T follicular helper cell (primary cell): ENCODE measurements at places on chromosomes 1 and 21.
A peak's percentile ranks its signal among the peaks of the same experiment; 100 is the strongest.

GRCh38 chr1:106523497-106523896 is 533.0 kb upstream of the PRMT6 start:
- DNase-seq = no peak

GRCh38 chr1:231828182-231828920 is 201.8 kb downstream of the DISC1 start:
- no peak for DNase-seq

DNA sequence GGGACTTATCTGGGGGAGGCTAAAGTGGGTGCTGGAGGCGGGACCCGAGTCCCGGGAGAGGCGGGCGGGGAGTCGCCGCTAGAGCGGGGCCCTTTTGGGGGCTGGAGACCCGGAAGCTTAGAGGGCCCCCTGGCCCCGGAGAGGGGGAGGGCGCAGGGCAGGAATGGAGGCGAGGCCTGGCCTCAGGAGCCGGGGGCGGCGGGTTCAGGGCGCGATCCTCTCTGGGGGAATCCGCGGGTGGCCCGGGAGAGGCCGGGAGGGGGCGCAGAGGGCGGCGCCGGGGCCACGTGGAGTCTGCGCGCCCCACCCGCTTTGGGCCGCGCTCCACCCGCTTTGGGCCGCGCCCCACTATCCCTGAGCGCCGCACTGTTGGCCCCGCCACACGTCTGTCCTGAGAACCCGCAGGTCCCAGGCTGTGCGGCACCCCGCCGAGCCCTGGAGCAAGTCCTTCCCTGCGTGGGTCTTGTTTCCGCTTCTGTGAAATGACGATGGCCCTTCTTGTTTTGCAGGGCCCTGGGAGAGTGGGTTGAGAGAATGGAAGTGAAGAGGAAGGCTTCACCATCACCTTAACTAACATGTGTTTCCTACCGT is 84.4 kb downstream of the NKAIN1 start:
- DNase-seq = peak; percentile 25

DNA sequence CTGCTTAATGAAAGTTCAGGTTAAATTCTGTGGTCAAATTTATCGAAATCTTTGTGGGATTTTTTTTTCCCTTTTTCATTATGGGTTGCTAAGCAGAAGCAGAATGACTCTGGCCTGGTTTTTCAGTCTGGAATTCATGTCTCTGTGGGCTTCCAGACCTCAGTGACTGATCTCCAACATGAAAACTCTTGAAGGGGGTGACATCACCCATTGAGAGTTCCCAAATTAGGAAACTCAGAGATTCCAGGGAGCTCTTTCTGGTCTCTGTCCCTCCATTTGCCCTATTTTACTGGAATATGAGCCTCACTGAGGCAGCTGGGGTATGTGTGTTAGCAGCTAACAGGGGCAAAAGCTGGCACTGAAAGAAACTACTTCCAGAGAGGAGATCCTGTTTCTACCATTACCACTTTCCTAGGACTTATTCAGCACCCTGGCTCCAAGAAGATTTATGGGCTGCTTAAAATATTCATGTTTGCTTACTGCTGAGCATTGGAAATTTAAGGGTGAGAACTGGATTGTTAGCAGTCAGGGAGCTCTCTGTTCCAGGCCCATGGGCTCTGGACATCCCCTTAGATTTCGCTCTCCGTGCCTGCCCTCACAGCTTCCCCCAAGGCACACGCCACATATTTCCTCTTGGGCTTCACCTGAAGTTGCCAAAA is 203.4 kb upstream of the SPAG17 start:
- DNase-seq = no peak

DNA sequence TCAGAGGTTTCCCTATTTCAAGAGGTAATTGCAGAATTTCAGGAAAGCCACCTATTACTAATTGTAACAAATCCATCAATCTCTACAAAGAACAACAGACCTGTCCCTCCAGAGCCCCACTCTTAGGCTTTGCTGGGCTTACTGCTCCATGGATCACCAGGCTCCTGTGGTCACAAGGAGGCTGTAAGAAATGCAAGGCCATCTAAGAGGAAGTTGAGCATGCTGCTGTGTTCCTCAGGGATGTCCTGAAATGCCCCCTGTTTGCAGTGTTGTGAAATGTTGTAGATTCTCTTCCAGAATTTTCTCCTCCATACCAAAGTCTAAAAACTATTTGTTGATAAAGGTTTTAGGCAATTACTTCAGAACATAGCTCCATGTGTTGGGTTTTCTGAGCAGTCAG is 24.4 kb upstream of the DUSP23 start:
- DNase-seq = no peak

- DNase-seq = no peak
Measured at GRCh38 chr1:46522184-46522968, 29.1 kb downstream of the KNCN start.

DNA sequence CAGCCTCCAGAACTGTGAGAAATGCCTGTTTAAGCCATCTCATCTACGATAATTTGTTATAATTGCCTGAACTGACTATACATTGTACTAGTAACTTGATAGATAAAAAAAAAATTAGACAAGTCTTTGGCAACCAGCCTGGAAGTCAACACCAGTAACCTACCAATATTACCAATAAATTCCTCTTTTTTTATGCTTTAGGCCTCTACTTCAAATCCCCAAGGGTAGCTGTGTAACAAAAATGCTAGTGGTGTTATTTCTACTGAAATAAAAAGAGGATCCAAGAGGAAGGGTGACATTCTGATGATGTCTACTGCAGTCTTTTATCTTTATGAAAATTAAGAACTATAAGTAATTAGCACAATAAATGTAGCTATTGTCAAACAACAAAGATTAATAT is 151.7 kb upstream of the SAMSN1 start:
- DNase-seq = no peak

- DNase-seq = no peak
Measured at GRCh38 chr1:84862810-84863251, 30.2 kb downstream of the LPAR3 start.

GRCh38 chr1:234549447-234550021 is 60.4 kb downstream of the IRF2BP2 start:
- no peak for DNase-seq

DNA sequence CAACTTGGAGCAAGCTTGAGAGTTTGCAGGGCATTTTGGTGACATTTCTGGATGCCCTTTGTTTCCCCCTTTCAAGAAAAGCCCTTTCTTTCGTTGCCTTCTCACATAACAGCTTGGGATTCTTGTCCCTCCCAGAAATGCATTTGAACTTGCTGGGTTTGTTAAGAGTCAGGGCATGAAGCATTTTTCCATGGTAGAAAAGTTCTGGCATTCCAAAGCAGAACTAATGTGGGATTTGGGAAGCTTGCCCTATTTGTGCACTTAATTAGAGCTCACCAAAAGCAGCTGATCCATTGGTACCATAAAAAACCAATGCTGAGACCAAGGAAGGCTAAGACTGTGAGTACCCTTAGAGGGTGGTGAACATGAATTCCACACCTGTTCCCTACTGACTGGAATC is 99.8 kb upstream of the HOOK1 start:
- DNase-seq = no peak

- no peak for DNase-seq
Measured at GRCh38 chr1:160366731-160367515, at the start of gene NHLH1. Gene NHLH1 (plus strand): TSS chr1:160367071. CDS start chr1:160370732, 3,661 bp downstream.

- no peak for DNase-seq
Measured at GRCh38 chr1:223479261-223479660, 86.0 kb downstream of the CCDC185 start.

- no peak for DNase-seq
Measured at GRCh38 chr1:56547473-56547872, 31.9 kb downstream of the PLPP3 start.

DNA sequence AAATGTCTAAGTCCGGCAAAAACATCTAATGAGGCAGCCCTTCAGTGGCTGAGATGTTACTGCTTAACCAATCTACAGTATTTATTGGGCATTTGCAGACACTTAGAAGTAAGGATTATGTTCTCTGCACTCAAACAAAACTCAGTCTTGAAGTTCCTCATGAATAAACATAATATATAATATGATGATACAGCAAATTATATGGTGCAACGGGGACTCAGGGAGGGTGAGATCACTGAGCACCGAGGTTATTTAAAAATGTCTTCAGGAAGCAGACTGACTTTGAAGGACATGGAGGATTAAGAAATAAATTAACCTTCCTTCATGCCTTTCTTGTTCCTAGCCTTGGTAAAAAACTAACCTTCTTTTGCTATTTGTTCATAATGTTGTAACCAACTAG is 27.9 kb downstream of the WDR64 start:
- DNase-seq = no peak

GRCh38 chr1:205043866-205044265 is 854 bp downstream of the CNTN2 start:
- no peak for DNase-seq

- DNase-seq = no peak
Measured at GRCh38 chr1:218847089-218847768, 326.4 kb upstream of the LYPLAL1 start.

GRCh38 chr1:116706841-116707240 is 39.3 kb upstream of the IGSF3 start:
- DNase-seq = no peak

DNA sequence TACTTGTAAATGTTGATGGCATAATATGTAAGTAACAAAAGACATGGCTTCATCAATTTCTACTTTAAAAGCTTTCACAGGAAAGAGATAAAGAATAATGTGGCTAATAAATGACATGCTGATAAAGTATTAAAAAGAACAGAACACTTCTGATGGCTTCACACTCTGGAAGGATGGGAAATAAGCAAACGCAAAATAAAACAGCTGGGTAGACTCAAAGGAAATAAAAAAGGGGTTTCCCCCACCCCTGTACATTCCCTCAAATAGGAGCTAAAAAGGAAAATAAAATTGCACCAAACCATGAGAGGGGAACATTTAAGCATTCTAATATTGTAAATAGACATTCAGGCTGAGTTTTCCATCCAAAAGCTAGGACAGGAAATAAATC is 27.0 kb upstream of the DYRK1A start:
- no peak for DNase-seq

- DNase-seq = no peak
Measured at GRCh38 chr1:33098371-33098770, 17.4 kb downstream of the AZIN2 start.

GRCh38 chr1:15802234-15802965 is 5.0 kb downstream of the UQCRHL start:
- DNase-seq = no peak

GRCh38 chr1:244064621-244065020 is 13.5 kb downstream of the ZBTB18 start:
- no peak for DNase-seq

- DNase-seq = no peak
Measured at GRCh38 chr1:171296897-171297296, 17.1 kb upstream of the FMO4 start.

DNA sequence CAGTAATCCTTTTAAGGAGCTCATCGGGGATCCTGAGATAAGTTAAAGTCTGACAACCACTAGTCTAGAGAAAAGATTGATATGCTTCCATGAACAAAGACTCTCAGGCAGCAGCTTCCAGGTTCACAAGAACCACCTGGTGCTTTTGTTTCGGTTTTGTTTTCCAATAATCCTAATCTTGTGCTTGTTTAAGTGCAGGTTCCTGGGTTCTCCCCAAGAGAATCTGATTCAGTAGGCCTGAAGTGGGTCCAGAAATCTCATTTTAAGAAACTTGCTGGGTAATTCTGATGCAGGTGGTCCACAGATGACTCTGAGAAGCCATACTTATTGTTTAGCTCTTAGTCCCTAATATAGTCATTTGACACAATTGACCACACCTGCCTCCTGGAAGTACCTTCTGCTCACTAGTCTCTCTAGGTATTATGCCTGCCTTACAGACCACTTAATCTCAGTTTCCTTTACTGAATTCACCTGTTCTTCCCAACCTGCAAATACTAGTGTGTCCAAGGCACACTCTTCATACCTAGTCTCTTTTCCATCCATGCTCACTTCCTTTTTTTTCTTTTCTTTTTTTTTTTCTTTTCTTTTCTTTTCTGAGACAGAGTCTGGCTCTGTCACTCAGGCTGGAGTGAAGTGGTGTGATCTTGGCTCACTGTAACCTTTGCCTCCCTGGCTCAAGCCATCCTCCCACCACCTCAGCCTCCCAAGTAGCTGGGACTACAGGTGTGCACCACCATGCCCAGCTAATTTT is 20.5 kb upstream of the FRRS1 start:
- DNase-seq = no peak

DNA sequence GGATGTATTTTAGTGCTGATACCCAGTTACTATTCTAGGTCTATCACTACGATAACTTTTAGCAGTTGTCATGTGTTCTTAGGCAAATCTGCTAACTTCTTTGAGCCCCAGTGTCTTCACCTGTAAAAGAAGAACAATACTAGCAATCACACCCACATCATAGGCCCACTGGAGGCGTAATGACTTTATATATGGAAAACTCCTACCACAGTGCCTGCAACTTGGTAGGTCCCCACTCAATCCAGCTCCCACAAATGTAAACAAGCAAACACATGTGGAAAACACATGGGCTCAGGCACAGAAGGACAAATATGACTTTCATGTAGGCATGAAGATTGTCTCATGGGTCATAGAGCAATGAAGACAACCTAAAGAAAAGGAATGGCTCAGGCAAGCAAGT is 115.8 kb downstream of the TBX19 start:
- DNase-seq = no peak

DNA sequence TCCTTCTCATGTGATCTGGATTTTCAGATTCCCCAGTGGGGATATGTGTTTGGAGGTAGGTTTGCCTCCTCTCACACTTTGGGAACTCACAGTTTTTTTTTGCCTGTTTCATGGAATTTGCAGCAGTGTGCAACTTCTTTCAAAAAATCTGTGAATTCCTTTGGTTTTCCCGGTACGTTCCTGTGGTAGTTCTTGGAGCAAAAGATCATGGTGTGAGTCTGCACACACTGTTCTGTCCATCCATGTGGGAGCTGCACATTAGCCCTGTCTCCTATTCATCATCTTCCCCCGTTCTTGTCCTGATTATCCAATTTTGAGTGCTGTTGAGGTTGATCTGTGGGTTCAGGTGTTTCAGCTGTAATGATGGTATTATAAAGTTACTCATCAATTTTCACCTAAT is 30.3 kb upstream of the TACSTD2 start:
- no peak for DNase-seq

GRCh38 chr1:8094481-8095241 is 68.6 kb upstream of the ERRFI1 start:
- no peak for DNase-seq

GRCh38 chr1:167439301-167439988 is 78.9 kb downstream of the CD247 start:
- DNase-seq = no peak

DNA sequence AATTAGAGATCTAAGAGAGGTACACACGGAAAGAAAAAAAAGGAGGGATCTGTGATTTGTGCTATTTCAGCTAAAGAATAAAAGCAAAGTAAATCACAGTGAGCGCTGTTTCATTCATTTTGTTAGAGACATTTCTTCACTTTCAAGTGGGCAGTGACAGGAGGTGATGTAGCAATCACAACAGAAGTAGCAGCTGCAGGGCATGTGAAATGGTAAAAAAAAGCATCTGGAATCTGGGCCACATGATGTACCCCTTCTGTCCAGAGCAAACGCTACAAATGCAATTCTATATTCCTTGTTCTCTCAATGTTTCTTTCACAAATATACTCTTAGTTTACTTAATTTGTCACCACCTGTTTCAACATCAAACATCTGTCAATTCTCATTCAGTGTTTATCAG is 786.5 kb downstream of the LRRIQ3 start:
- no peak for DNase-seq

GRCh38 chr1:24048205-24048869 is 63.6 kb downstream of the MYOM3 start:
- DNase-seq = no peak

GRCh38 chr1:235999259-235999925 is 65.5 kb downstream of the NID1 start:
- peak; percentile 68 for DNase-seq

GRCh38 chr1:239805042-239805441 is 286.6 kb upstream of the FMN2 start:
- no peak for DNase-seq
